ENCODE measurements at places on chromosomes 5 and 9.

GRCh38 chr5:99866740-99867139 lies 668.4 kb upstream of the FAM174A start:
- no peak for DNase-seq

DNA sequence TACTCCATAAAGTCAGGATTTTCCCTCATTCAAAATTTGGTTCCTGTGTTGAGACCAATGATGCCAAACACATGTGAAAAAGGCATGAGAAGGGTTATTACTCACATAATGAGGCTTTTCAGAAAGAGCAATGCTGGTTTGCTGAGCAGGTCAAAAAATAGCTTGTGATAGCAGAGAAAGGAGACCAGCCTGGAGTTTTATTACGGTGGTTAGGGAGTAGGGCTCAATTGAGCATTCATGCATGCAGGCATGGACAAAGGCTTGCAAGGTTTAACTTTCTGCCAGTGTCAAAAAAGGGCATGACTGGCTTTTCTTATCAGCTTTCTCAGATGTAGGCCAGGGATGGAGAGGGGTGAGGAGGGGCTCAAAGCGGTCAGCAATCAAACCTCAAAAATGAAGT lies 628.3 kb downstream of the DNAH5 start:
- DNase-seq: no peak

GRCh38 chr5:180467028-180467975 lies 26.9 kb upstream of the CNOT6 start:
- no peak for DNase-seq

DNA sequence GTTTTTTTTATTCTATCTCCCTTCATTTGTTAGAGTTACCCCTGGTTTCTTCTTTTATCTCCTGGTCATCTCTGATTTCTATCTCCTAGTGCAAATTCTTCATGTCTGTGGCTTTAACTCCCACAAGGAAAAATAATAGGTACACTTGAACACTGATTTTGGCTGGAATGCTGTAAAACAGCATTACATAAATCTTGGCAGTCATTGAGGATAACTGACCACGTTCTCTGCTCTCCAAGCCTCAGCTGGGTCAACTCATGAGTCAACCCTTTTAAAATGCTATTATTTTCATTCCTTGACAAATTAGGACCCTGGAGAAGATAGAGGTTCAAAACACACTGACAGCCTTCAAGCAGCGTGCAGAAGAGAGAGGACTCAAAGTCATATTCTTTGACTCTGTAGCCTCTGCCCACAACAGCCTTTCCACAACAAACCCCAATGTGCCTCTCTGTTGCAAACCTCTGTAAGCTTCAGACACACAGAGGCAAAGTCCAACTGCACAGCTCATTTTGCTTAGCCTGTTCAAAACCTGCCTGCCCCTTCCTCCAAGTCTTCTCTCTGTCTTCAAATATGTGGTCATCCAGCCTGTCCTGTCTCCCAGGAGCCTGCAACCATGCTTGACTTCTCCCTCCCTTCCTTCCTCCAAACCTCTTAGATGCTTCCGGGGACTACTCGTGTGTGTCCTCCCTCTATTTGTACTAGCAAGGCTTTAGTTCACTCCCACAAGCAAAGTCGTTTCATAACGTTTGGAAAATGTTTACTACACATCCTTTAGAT lies 398.4 kb downstream of the MED10 start:
- DNase-seq: no peak

GRCh38 chr9:70480405-70480980 lies 66.0 kb upstream of the KLF9 start:
- DNase-seq: no peak

GRCh38 chr5:126099077-126099476 lies 324.1 kb upstream of the GRAMD2B start:
- DNase-seq: no peak

GRCh38 chr5:158923799-158924551 lies 175.7 kb downstream of the EBF1 start:
- no peak for DNase-seq

GRCh38 chr9:13063880-13064459 lies 215.5 kb downstream of the MPDZ start:
- DNase-seq: no peak
